Uterus (tissue), 4 donors: ENCODE measurements at places on chromosomes 7 and 10. TPM values are rescaled to one million over a fixed set of nuclear protein-coding genes. Genes with fewer than 3 reads are reported as not detected.

SPDYE8 gene
- total RNA-seq: not detected

- no peaks in the 10 kb centered on the region for H3K36me3 ChIP-seq
- no peaks in the 10 kb centered on the region for H3K4me1 ChIP-seq
- H3K4me3 ChIP-seq: no peak overlapping the region
- no peaks in the 10 kb centered on the region for H3K27me3 ChIP-seq
- no peak overlapping the region for H3K27ac ChIP-seq
Observed at GRCh38 chr10:53063805-53064204, 291.2 kb upstream of the MBL2 start.

DNA sequence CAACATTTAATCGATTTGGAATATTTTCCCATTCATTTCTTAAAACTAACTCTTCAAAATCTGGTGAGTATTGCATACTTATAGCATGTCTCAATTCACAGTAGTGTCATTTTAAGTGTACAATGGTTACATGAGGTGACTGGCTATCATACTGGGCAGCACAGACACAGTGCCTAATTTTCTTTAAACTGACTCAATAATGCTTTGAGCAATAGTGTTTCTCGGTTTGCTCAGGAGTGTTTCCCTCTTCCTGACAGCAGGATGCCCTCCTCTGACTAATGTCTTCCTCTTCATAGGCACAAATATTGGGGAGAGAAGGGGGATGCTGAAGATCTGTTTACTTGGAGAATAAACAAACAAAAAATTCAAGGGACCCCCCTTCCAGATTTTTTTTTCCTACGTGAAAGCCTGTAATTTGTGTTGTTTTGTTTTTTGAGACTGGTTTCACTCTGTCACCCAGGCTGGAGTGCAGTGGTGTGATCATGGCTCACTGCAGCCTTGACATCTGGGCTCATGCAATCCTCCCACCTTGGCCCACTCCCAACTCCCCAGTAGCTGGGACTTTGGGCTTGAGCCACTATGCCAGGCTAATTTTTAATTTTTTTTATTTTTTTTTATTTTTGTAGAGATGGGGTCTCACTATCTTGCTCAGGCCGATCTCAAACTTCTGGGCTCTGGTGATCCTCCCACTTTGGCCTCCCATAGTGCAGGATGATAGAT is 2.2 kb downstream of the MRC1 start:
- no peak overlapping the region for H3K4me3 ChIP-seq
- H3K27me3 ChIP-seq: no peaks in the 10 kb centered on the region
- H3K36me3 ChIP-seq: no peaks in the 10 kb centered on the region
- no peaks in the 10 kb centered on the region for H3K4me1 ChIP-seq

- no peaks in the 10 kb centered on the region for H3K27me3 ChIP-seq
- H3K27ac ChIP-seq: no peak overlapping the region
- H3K4me3 ChIP-seq: no peak overlapping the region
- H3K4me1 ChIP-seq: no peaks in the 10 kb centered on the region
- DNase-seq: no peak
Observed at GRCh38 chr7:4167385-4167910, 514.6 kb upstream of the FOXK1 start.

GRCh38 chr7:151232917-151233701 is 826 bp downstream of the CHPF2 start:
- H3K27ac ChIP-seq: peak overlapping the region; percentile 75
- no peak for DNase-seq
- H3K36me3 ChIP-seq: no peaks in the 10 kb centered on the region

DNA sequence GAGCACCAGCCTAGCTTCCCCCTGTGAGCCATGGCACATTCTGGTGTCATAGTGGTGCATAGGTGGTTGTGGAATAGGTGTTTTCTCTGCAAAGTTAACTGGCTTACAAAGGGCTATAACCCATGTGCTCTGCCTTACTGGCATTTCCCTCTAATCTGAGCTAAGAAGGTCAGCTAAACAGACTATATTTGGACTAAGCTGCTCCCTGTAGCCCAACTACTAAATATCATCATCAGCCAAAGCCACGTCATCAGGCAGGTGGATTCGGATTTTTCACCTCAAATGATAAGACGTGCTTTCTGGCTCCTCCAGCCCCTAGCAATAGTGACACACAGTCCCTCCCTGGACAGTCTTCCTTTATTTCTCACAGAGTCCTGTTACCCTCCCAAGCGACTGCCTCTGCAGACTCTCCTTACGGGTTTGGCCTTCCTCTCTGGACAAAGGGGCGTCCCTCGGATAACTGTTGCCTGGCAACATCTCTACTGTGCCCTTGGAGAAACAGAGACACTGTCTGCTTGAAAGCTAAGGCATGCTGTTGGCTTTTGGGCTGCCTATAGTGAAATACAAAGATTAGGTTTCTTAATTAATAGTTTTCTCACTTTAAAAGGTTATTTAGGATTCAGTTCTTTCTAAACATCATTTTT is 9.1 kb downstream of the SLC13A4 start:
- H3K27me3 ChIP-seq: no peaks in the 10 kb centered on the region
- DNase-seq: no peak
- H3K36me3 ChIP-seq: no peaks in the 10 kb centered on the region

- no peaks in the 10 kb centered on the region for H3K27me3 ChIP-seq
- H3K4me3 ChIP-seq: no peak overlapping the region
- DNase-seq: no peak
Observed at GRCh38 chr7:116532102-116532688, 7.4 kb downstream of the CAV1 start.

DNA sequence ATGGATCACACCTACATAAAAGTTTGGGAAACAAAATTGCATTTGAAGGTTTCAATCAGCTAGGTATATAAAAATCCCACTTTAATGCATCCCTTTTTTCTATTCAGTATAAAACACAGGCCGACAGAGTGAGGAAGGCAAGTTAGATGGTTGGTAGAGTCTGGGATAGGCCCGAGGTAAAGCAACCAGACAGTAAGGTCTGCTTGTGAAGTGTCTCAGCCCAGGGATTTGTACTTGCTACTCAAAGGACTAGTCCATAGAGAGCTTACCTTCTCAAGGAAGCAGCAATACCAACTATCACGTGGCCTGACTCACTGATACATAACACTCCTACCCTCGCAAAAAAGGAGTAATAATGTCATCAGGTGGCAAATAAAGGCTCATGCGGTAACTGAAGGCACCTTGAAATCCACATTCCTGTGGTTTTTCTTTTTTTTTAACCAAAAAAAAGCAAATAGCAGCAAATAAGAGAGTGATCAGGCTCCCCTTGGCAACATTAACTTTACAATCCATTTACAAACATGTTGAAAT is 56.2 kb upstream of the ATP6V0A4 start:
- no peak for DNase-seq
- no peak overlapping the region for H3K4me3 ChIP-seq
- no peaks in the 10 kb centered on the region for H3K27me3 ChIP-seq
- no peak overlapping the region for H3K27ac ChIP-seq

DNA sequence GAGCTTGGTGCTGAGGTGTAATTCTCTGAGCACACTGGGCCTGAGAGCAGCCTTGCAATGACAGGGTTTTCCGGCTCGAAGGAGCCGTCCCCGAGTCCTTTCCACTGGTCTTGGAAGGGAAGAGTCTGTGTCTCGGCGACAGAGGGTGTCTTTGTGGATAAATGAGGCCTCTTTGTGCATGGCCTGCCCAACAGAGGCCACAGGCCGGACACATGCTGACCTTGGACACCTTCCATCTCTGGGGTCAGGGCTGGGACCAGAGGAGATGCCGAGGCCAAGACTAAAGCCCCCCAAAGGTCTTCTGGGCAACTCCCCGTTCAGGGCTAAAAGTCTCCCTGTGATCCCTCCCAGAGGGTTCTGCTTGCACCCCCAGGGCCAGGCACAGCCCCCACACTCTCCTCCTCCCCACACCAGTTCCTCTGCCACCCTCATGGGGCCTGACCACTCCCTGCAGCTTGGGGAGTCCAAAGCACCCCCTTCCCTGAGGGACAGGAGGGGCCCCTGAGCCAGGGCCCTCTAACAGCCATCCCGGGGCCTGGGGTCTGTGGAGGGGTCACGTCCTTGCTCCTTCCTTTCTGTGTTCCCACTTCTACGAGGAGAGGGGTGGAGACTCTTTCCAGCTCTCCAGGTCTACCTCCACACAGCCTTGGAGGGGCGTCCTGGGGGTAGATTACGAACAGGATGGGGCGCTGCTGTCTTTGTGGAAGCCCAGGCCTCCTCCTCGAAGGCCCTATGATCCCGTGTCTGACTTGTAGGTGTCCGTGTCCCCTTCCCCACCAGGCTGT is 130.6 kb upstream of the FAM20C start:
- no peak overlapping the region for H3K27ac ChIP-seq
- no peaks in the 10 kb centered on the region for H3K27me3 ChIP-seq
- DNase-seq: no peak
- no peak overlapping the region for H3K4me3 ChIP-seq

DNA sequence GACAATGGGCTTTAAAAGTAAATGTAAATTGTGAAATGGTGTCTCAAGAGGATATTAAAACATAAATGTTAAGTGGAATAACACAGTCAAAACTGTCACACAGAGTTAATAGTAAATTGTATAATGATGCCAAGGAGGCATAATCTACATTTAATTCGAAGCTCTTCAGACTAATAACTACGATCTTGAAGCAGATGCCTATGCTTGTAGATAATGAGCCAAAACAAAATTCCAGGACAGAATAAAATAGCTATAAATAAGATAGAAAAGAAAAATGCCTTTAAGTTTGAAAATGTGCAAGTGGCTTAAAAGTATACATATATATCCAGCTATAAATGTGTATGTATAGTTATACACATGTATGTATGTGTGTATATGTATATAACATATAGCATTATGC is 17.5 kb downstream of the TWIST1 start:
- no peak overlapping the region for H3K4me3 ChIP-seq
- H3K27ac ChIP-seq: no peak overlapping the region
- H3K27me3 ChIP-seq: no peaks in the 10 kb centered on the region
- H3K4me1 ChIP-seq: no peaks in the 10 kb centered on the region

DNA sequence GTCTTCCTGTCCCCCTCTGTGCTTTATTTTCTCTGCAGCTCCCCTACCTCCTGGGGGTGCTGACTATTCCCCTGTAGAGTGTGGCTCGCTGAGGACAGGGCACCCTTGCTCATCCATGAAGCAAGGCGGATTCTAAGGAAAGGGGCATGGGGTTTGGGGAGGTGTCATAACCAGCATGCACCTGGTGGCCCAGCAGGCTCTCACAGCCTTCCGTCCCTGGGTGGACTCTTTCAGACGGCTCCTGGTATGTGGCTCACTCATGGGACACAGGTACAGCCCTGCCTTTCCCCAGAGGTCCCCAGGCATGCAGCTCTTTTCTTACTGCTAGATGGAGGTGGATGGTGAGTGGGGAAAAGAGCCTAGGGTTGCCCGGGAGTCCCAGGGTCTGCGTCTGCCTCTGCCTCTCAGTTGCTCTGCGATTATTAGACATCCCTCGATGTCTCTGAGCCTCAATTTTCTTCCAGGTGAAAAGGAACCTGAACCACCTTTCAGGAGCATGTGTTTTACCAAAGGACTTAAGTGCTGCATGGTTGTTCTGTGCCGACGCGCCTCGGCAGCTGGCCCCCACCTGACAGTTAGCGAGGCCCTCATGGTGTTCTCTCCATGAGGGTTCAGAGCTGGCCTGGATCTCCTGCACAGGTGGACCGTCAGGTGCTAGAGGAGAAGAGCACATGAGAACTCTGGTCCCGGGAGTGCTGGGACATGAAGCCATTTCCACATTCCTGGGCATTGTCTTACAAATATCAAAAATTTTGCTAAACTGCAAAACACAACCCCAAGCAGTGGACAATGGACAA is 172.5 kb upstream of the SHH start:
- H3K4me1 ChIP-seq: no peaks in the 10 kb centered on the region
- H3K27ac ChIP-seq: no peak overlapping the region
- H3K4me3 ChIP-seq: no peak overlapping the region
- no peak for DNase-seq
- H3K27me3 ChIP-seq: no peaks in the 10 kb centered on the region

- no peak overlapping the region for H3K4me3 ChIP-seq
- no peaks in the 10 kb centered on the region for H3K4me1 ChIP-seq
- no peak for DNase-seq
Observed at GRCh38 chr7:22900101-22900500, 77.5 kb upstream of the TOMM7 start.

DNA sequence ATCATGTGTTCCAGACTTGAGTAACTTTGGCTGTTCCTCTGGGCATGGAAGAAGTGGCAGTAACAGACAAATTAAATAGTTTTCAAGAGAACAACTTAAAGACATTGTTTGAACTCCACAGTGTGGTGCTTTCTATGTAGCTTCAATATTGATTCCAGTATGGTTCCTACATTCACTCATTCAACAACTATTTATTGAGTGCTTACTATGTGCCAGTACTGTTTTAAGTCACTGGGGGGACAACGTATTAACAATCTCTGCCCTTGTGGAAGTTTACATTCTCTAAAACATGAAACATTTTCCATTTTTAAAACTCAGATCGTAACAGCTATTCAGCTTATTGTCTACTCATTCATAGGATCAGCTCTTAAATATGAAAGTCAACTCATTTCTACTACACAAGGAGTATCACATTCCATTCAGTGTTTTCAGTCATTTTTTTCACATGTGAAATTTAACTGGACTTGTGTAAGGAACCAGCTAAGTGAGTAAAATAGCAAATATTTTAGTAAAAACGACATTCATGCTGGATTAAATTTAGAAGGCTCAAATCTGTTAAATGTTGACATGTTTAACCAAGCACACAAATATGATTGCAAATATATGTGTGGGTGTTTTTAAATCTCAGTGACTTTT is 13.6 kb upstream of the CUBN start:
- no peaks in the 10 kb centered on the region for H3K4me1 ChIP-seq
- no peak overlapping the region for H3K27ac ChIP-seq
- H3K4me3 ChIP-seq: no peak overlapping the region
- H3K27me3 ChIP-seq: no peaks in the 10 kb centered on the region
- H3K36me3 ChIP-seq: no peaks in the 10 kb centered on the region

DNA sequence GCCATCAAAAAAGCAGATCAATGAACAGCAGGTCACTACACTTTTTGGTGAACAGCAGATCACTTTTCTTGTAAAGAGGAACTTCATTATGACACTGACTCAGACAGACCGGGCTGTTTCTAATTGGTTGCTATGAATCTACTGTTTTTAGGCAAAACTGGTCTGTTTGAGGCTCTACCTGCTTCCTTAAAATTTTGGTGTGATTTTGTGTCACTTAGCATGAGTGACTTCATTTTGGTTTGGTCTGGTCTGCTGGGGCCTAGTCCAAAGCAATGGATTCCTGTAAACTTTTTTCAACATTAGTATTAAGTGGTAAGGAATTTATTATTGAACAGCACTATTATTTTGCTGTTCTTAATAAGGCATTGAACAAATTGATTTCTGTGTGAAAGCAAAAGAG is 41.8 kb upstream of the C10orf71 start:
- no peaks in the 10 kb centered on the region for H3K4me1 ChIP-seq
- DNase-seq: no peak
- no peaks in the 10 kb centered on the region for H3K27me3 ChIP-seq
- no peak overlapping the region for H3K4me3 ChIP-seq
- H3K27ac ChIP-seq: no peak overlapping the region
